ENCODE measurements at places on chromosomes 7 and 10.
A peak's percentile ranks its signal among the peaks of the same experiment; 100 is the strongest.

- no peak for DNase-seq
Measured at GRCh38 chr7:34973400-34973760, 63.9 kb downstream of the DPY19L1 start.

GRCh38 chr7:134632937-134633540, 13.6 kb upstream of the BPGM start:
- peak; percentile 58 for DNase-seq

GRCh38 chr10:125325326-125325725, 165.0 kb upstream of the CTBP2 start:
- DNase-seq: no peak

GRCh38 chr7:143882604-143883078, 19.3 kb downstream of the TCAF1 start:
- DNase-seq: no peak

GRCh38 chr10:84783386-84783785, 455.0 kb downstream of the CCSER2 start:
- DNase-seq: peak; percentile 3

DNA sequence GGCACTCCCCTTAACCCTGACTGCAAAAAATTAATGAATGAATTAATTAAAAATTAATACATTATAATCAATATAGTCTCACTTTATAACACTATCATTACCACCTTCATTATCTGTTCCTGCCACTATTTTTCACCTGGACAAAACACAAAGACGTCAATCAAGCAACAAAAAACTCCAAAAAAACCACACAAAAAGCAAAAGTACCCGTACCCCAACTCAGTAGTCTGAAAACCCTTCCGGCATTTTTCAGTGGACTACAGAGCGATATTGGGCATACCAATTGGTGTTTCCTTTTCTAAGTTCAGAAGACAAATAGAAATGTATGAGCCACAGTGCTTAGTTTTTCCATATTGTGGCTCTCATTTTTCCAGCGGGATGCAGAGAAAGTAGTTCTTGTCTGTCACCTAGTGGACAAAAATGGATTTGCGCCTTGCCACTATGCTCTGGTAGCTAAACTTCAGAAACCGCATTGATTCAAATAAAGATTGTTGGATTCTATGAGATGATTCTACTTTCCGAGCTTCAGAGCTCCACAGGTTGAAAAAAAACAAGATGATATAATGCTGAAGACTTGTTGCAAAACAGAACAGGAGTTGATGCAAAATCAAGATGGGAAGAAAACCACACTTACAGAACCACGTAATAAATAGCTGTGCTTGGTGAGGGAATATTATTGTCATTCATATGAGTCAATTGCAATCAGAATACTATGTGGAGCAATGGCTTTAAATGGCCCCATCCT, 50.6 kb upstream of the ITGB1 start:
- peak; percentile 64 for DNase-seq

All from stromal cell of bone marrow (primary cell).